ENCODE measurements at places on chromosomes 6 and 20.

GRCh38 chr6:88365230-88365629 lies 199.1 kb upstream of the CNR1 start:
- DNase-seq, result no peak

GRCh38 chr20:5039255-5039657 lies 37.9 kb upstream of the SLC23A2 start:
- no peak for DNase-seq

DNA sequence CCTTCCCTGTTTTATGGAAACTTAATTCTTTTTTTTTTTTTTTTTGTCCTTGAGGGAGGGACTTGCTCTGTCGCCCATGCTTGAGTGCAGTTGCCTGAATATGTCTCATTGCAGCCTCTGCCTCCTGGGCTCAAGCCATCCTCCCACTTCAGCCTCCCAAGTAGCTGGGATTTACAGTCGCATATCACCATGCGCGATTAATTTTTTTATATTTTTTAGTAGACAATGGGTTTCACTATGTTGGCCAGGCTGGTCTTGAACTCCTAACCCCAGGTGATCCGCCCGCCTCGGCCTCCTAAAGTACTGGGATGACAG lies 654 bp downstream of the TMEM14C start:
- DNase-seq, result no peak

DNA sequence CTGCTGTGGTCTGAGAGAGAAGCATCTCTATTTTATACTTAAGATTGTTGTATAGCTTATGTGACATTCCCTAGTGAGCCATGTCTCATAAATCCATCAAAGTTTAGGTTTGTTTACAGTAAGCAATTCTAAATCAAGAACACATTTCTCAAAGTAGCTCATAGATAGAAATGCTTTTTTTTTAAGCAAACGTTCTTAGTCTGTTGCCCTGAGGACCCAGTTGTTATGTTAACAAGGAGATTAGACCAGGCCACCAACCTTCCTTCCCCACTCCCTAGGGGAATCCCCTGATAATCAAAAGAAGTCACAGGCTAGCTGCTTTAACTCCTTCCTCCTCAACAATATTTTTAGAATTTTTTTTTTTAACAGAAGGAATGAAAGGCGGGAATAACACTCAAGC lies 169.0 kb downstream of the FUT9 start:
- no peak for DNase-seq

GRCh38 chr20:39627765-39628164 lies 665.6 kb downstream of the DHX35 start:
- DNase-seq, result no peak

GRCh38 chr6:49430866-49431265 lies 32.2 kb downstream of the MMUT start:
- no peak for DNase-seq

DNA sequence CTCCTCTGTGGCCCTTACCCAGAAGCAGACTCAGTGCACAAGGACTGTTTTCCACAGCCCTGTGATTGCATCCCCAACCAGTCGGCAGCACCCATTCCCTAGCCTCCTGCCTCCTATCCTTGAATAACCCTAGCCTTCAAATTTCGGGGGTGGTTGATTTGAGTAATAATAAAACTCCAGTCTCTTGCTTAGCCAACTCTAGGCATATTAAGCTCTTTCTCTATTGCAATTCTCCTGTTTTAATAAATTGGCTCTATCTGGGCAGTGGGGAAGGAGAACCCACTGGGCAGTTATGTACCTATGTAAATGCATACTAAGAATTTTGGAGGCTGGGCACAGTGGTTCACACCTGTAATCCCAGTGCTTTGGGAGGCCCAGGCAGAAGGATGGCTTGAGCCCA lies 70.6 kb upstream of the ZMYND8 start:
- DNase-seq, result no peak

DNA sequence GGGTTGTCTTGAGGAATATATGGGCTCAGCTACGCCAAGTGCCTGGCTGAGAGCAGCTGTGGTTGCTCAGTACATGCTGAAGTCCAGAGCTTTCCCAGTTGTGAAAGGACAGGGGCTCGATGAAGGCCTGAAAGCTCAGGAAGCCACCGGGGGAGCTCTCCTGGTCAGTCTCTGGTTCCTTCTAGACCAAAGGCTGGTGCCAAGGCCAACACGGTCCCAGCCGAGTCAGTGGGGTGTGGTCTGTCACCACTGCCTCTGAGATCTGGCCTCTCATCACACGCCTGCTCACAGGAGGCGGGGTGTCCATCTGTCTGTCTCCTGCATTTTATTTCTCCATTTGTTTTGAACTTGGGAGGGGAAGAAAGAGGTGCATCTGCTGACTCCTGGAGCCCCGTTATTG lies 4.9 kb upstream of the FAM83C start:
- no peak for DNase-seq

GRCh38 chr20:50915424-50915823 lies 15.8 kb downstream of the ADNP start:
- peak; percentile 46 for DNase-seq

DNA sequence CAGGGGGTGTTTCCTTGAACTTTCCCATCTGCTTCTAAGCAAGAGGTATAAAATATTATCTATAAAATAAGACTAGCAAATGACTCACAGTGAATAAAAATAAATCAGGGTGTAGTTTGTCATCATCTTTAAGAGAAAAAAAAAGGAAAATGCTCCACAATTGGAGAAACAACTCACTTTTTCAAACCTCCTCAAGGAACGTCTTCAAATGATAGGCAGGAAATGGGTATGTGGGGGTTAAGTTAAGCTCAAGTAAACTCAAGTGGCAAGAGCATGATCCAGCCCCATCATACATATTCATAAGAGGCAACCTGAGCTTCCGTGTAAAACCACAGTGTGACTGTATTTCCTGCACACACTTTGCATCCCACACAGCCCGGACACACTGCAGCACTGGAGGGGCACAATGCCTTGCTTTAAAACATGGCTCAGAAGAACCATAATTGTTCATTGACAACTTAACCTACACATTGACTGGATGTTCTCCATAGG lies 58.5 kb upstream of the CEP85L start:
- peak; percentile 52 for DNase-seq

DNA sequence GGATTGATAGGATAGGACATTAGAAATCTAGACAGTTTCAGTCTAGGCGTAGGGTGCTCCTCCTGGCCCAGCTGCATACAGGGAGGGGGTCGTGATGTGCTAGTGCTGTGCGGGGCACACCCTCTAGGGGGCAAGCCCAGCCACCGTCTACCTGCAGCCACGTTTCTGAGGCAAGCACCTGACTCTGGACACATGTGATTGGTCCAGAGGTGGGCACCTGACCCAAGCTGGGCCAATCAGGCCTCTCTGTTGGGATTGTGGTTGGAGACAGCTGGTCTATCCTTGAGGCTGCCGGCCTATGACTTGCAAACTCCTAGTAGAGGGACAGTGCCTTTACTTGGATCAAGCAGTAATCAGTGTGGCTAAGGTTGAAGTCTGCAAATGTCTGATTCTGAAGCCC lies 317.1 kb downstream of the BMP7 start:
- DNase-seq, result no peak

DNA sequence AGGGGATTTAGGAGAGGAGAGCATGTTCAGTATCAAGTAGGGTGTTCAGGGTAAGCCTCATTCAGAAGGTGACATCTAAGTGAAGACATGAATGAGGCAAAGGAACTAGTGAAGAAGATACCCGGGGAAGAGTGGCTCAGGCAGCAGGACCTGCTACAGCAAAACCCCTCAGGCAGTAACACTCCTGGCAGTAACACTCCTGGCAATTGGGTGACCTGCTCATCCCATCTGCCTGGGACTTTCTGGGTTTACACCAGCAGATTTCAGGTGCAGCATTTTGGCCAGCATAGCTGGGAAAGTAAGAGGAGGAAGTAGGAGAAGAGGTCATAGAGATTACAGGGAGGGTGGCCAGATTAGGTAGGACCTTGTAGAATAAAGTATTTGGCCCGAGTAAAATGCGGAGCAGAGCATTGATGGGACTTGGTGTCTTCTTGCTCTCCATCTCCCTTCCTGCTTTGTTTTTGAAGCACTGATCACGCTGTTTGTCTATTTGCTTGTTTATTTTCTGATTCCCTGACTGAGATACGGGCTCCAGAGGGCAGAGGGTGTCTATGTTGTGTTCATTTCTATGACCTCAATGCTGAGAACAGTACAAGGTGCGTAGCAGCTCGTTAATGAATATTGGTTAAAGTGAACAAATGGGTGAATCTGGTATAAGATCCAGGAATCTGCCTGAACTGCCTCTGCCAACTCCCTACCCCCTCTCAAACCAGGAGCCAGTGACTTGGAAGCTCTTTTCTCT lies 88.3 kb downstream of the IYD start:
- no peak for DNase-seq

- DNase-seq, result no peak
These were observed 554.8 kb downstream of the DHX35 start for GRCh38 chr20:39516964-39517363.

GRCh38 chr6:89555031-89555430 lies 83.5 kb downstream of the LYRM2 start:
- no peak for DNase-seq

GRCh38 chr20:46582648-46583047 lies 32.2 kb upstream of the OCSTAMP start:
- DNase-seq, result no peak

DNA sequence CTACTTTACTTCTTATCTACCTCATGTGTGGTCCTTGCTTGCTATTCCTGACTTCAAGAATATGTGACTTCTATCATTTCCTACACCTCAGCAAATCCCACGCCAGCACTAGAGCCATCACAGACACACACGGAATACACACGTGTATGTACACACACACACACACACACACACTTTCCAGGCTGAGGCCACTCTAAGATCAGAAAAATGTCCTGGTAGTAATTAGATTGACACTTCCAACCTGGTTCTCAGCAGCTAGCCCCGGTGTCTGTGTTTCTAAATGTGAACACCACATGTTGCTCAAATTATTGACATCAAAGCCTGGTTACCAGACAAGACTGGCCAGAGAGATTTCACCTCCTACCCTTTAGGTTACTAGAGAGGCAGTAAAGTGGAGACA lies 54.1 kb upstream of the SASH1 start:
- DNase-seq, result no peak

DNA sequence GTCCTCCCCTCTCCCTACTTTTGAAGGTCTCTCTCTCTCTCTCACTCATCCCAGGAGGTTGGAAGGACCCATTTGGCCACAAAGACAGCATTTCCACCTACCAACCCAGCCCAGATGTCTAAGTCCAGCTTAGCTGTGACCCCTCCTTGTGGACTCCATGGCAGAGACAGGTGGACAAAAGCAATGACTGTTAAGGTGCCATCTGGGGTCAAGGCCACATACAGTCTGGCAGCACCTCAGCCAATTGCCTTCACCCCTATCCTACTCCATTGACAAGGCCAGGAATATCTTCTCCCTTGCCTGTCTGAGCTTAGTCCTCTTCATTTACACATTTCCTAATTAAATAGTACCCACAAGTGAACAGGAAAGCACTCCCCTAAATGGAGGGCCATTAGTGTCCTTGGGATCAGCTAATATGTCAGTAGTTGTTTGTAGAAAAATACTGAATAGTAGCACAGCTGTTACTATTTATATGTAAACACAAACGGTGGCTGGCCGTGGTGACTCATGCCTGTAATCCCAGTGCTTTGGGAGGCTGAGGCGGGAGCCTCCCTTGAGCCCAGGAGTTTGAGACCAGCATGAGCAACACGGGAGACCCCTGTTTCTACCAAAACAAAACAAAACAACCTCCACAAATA lies 28.8 kb downstream of the GCM1 start:
- DNase-seq, result peak; percentile 68

All from HFFc6 (cell line).